ENCODE measurements at places on chromosomes 2 and 18.

- no peak for DNase-seq
Observed at GRCh38 chr2:239825705-239825979, 199.5 kb downstream of the NDUFA10 start.

GRCh38 chr2:128380961-128381938, 62.6 kb upstream of the HS6ST1 start:
- DNase-seq, result no peak

DNA sequence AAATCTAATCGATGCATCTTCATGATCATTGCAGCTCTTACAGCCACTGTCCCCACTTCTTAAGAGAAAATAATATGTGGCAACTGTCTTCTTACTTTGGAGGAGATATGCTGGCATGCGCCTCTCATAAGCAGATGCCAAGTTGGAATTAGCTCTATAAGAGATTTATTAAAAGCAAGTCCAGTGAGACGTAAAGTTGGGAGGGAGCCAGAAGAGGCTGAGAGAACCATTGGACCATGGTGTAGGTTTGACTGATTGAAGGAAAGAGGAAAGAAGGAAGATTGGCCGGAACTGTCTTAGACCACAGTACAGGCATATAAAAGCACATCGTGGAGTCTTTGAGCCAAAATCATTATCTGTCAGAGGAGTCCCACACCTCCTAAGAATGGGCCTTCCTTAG, 265.7 kb upstream of the ZC3H15 start:
- DNase-seq, result no peak

DNA sequence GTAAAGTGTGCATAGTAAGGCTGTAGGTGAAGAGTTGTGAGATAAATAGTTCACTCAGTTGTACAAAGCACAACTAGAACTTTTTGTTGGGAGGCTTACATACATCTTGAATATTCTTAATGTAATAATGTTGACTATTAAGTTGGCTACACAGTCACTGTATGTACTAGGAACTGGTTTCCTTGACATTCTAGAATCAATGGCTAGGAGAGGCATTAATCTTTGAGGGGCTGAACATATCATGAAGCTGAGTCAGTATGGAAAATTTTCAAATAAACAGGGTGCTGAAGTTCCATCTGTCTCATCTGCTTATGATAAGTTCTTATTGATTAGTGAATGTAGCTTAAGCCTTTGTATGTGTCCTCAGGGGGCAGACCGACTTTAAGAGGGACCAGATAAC, 23.4 kb downstream of the METTL21A start:
- no peak for DNase-seq

DNA sequence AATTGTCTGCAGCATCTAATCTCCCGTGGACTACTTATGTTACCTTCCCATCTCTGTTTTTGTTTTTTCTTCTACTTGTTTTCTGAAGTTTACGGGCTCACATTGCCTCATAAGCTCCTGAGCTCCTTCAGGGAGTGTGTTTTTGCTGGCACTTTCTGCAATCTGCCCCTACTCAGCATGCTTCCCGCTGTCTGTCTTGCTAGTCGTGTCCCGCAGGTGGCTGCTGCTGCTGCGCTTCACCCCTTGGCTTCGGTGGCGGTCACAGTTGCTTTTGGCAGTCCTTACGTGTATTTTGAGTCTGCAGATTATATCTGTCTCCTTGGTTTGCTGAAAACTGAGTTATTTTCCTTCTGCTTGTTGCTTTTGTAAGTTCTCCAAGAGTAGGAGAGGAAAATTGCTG, 37.3 kb downstream of the FER1L5 start:
- no peak for DNase-seq

DNA sequence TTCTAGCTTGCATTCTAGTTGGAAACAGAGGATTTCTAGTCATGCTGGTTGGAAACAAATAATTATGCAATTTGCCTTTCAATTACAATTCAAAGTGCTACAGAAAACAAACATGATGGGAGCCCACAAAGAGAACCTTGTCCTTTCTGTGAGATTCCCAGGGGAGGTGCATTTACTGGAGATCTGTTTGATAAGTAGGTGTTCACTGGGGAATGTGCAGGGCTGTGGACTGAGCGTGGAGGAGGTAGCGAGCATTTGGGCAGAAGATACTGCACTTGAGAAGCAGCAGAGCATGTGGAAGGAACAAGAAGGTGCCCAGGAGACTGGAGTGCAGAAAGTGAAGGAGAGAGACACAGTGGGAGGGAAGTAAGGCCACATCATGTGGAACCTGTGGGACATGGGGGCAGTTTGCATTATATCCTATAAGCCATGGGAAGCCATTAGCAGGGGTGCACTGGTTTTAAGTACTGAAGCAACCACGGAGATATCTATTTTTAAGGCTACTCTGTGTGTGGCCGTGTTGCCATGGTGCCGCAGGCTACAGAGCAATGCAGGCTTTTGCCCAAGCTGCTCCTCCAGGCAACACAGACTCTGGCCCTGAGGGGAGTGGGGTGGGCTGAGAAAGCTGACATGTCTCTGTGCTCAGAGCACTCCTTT, 154.0 kb downstream of the ANTXR1 start:
- DNase-seq, result no peak

GRCh38 chr18:36381075-36381474, 83.6 kb downstream of the FHOD3 start:
- DNase-seq, result no peak

- no peak for DNase-seq
Observed at GRCh38 chr2:138671566-138671965, 108.6 kb downstream of the NXPH2 start.

DNA sequence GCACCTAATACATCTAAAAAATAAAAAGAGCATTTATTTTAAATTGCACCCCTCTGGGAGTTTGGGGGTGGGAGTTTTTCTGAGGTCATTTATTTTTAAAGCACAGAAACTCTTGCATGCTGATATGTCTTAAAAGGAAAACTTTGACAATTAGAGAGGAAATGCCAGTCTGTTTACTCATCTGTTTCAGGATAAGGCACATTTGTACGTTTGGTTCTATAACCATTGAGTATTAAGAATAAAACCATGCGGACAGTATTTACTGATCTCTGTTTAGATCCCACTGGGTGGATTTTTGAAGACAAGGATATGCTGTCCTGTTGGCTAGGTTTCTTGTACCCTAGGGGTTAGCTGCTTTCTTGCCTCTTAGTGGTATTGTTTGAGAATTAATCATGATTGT, 122.9 kb downstream of the TANC1 start:
- DNase-seq, result no peak

- DNase-seq, result no peak
Observed at GRCh38 chr18:48408727-48409590, at the start of gene ZBTB7C. Gene ZBTB7C, minus strand, starts transcription at chr18:48409383.

DNA sequence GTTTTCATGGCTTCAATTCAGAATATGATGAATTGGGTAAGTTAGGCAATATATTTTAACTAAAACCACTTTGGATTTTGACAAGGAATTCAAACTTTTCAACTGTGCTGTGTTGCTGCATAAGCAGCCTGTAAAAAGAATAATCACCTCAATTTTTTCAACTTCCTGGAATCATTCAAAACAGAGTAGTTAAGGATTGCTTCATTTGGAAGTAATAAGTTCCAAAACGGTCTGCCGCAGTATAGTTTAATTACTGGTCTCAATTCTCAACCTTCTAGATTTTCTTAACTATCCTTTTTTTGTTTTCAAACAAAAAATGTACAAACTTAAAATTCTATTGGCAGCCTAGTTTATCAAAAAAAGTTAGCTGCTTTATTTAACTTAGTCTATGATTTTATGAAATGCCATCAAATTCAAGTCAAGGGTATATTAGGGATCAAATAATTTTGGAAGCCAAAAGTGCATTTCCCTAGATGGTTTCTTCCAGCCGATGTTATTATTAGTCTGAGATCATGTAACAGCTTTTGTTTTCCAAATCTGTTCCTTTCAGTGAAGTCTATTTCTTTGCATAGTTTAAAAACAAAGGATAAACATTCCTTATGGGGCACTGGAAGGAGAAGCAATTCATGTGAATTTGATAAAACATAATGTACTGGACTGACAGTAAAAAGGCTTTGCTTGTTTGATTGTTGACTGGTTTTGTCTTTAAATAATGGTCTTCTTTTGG, 76.1 kb upstream of the ETAA1 start:
- no peak for DNase-seq

DNA sequence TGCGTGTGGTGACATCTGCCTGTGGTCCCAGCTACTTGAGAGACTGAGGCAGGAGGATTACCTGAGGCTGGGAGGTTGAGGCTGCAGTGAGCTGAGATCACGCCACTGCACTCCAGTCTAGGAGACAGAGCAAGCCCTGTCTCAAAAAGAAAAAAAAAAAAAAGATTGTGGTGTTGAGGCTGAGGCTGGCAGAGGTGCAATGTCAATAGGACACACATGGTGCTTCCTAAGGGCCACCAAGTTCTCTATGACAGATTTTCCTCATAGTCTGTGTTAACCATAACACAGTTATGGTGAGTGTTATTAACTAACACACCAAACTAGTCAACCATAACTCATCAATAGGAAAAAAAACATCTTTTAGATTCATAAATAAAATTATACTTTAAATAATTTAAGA, 494.4 kb downstream of the TMX3 start:
- no peak for DNase-seq

GRCh38 chr2:233460726-233461441, 105.7 kb downstream of the USP40 start:
- DNase-seq, result no peak

GRCh38 chr2:61911510-61911909, 6.0 kb downstream of the COMMD1 start:
- DNase-seq, result no peak

DNA sequence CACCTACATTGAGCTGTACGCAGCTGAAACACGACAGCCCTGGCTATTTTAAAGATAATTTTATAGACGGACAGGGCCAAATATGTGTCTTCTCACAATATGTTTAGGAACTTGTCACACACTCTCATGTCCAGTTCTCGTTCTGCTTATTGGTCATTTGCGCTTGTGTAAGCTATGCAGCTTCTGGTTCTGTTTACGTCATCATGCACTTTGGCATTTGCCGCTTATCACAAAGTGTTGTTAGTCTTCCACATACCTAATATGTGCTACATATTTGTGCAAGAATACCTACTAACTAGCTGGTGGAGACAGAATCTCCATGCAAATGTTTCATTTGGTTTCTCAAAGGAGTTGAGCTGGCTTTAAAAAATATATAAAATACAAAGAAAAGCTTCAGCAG, 7.5 kb upstream of the ZNF516 start:
- no peak for DNase-seq

DNA sequence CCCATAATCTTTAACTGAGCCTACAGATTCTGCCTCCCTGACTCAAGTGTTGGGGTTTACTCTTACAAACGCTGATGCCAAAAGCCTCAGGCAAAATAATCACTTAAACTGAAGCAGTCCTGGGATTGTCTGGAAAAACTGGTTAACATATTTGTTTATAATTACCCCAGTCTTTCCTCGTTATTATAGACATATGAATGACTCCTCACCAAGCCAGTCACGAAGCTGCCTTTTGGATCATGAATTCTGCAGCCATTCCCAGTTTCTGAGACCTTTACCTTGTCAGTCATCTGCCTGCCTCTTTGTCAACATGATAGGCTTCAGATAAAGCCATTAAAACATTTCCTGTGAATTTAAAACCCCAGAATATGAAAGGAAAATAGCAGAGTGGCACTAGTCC, 46.4 kb downstream of the MREG start:
- DNase-seq, result no peak

DNA sequence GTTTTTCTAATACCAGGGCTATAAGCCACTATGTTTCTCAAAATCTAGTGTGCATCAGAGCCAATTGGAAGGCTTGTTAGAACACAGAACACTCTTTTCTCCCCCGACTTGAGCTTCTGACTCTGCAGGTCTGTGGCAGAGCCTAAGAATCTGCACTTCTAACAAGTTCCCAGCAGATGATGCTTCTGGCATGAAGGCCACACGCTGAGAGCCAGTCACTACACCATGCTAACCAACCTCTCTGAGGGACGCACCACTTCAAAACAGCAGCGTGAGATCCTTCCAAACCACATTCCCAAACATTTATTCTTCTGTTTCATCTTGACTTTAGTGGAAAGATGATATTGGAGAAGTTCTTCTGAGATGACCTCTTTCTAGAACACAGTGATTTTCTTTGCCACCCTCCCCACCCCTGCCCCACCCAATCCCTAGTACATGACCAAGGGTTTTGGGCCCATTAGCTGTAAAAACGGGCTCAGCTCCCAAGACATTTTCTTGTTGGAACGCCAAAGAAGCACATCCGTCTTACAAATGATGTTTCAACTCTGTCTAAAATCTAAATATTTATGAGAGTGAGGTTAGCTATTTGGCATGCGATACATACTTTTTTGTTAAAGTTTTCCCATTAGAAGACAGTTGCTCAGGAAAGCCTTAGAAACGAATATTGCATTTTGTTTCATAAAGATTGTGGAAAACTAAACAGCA, 391.9 kb downstream of the TMEM182 start:
- DNase-seq, result peak; percentile 81

DNA sequence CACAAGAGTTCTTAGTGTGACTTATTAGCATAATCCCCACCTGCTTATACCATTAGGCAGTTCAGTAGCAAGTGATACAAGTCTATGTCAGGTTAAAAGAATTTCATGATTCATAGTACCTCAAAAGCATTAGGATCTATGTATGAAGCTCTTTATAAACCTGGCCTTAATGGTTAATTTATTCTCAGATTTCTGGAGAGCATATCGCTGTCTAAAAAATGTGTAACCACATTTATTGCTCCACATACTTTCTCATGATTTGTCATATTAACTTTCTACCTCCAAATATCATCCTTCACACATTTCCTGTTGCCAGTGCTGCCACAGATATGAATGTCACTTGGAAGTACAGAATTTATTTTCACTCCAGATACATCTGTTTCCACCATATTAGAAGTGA, 332.8 kb upstream of the MAP2 start:
- no peak for DNase-seq

Data from esophagus muscularis mucosa (tissue), 4 donors.